ENCODE measurements at places on chromosomes 13 and 19.

GRCh38 chr13:75395901-75396300, 86.1 kb downstream of the TBC1D4 start:
- DNase-seq, result no peak

GRCh38 chr13:60645676-60646075, 248.7 kb downstream of the TDRD3 start:
- no peak for DNase-seq

- DNase-seq, result no peak
These were observed 4.7 kb downstream of the VRK3 start for GRCh38 chr19:50020481-50020880.

DNA sequence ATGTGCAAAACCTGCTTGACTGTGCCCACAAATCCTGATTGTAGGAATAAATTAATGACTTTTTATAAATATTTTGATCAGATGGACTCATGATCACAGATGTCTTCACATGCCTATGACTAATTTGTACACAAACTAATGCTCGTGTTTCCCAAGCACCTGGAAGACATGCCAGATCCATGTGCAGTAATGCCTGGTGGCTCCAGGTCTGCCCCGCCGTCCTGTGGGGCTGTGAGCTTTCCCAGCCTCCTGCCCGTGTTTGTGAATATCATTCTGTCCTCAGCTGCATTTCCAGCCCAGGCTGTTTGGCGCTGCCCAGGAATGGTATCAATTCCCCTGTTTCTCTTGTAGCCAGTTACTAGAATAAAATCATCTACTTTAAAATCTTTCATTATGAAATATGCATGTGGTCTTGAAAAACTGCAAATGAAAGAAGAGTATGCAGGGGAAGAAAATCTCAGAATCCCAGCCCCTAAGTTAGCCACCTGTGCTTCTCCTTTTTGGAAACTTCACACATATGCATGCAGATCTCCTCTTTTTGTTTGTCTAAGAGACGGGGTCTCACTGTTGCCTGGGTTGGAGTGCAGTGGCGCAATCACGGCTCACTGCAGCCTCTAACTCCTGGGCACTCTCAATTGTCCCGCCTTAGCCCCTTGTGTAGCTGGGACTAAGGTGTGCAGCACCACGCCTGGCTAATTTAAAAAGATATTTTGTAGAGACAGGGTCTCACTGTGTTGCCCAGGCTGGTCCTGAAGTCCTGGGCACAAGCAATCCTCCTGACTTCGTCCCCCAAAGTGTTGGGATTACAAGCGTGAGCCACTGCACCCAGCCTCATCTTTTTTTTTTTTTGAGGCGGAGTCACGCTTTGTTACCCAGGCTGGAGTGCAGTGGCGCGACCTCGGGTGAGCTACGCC, 6.2 kb downstream of the RPL28 start:
- no peak for DNase-seq

DNA sequence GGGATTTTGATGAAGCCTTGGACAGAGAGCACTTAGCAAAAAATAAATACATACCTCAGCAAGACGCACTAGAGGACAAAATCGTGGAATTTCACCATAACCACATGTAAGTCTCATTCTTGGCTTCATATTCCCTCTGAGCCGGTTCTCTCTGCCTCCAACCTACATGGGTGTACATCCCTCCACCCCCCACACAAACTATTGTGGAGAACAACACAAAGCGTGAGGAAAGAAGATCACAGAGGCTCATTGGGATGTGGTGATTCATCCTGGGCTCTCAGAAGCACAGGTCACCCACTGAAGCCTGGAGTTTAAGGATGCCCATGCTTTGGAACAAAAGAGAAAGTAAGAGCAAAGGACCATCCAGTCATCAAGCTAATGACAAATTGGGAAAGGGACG, 192.2 kb downstream of the STK24 start:
- no peak for DNase-seq

DNA sequence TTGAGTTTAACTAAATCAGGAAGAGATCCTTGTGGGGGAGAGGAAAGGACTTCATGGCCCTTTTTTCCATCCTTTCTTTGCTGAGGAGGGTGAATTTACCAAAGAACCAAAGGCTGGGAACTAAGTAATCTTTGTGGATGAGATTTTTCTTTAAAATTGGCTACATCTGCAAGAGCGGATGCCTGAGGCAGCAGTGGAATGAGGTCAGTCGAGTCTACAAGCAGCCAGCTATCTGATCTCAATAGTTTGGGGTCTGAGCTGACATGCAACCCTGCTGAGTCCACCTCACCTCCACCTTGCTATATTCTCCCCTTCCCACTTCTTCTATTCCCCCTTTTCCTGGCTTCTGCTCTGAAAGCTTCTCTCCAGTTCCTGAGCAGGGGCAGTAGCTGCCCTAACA, 3.6 kb upstream of the DNAJC15 start:
- no peak for DNase-seq

DNA sequence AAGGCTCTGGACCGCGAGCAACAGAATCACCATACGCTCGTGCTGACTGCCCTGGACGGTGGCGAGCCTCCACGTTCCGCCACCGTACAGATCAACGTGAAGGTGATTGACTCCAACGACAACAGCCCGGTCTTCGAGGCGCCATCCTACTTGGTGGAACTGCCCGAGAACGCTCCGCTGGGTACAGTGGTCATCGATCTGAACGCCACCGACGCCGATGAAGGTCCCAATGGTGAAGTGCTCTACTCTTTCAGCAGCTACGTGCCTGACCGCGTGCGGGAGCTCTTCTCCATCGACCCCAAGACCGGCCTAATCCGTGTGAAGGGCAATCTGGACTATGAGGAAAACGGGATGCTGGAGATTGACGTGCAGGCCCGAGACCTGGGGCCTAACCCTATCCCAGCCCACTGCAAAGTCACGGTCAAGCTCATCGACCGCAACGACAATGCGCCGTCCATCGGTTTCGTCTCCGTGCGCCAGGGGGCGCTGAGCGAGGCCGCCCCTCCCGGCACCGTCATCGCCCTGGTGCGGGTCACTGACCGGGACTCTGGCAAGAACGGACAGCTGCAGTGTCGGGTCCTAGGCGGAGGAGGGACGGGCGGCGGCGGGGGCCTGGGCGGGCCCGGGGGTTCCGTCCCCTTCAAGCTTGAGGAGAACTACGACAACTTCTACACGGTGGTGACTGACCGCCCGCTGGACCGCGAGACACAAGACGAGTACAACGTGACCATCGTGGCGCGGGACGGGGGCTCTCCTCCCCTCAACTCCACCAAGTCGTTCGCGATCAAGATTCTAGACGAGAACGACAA, 1.8 kb downstream of the PCDH17 start:
- DNase-seq, result no peak

GRCh38 chr19:19943848-19944582, 43.3 kb downstream of the ZNF93 start:
- DNase-seq, result no peak

- DNase-seq, result no peak
These were observed 168.0 kb downstream of the TNFSF13B start for GRCh38 chr13:108437496-108437895.

DNA sequence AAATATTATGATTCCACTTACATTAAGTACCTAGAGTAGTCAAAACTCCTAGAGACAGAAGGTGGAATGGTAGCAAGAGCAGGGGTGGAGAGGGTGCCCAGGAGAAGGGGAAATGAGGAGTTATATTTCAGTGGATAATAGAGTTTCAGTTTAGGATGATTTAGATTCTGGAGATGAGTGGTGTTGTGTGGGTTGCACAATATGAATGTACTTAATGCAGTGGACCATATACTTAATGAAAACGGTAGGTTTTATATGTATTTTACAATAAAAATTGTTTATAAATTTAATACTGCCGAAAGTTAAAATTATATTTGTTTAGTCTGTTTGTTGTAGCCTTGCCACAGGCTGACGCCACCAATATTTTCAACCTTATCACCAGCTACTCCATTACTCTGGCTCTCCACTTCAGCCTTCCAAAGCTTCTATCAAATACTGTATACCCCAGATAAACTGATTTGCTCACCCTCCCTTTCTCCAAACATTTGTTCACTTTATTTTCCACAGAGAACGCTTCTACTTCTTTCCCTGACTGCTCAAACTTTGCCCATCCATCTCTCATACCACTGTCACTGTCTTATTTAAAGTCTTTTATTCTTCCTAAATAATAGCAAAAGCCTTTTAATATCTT, 1.4 kb upstream of the RBM26 start:
- peak; percentile 34 for DNase-seq

Measured in Kasumi-1 (cell line).